ENCODE measurements at places on chromosomes 1 and 21.
A peak's percentile ranks its signal among the peaks of the same experiment; 100 is the strongest.

DNA sequence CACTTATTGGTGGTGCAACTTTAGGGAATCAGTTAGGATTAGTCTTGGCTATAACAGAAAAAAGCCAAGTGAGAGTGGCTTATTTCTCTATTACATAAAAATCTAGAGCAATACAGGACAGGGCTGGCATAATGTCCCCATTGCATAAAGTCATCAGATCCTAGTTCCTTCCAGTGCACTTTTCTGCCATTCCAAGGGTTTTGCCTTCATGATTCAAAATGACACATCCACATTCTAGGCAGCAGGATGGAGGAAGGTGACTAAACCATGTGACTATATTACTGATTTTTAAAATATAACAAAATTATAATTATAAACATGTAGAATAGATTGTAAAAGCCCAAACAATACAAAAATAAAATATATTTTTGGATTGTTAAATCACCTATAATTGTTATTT lies 18.8 kb downstream of the JUN start:
- no peaks in the 10 kb centered on the region for H3K36me3 ChIP-seq
- no peak overlapping the region for H3K27ac ChIP-seq

DNA sequence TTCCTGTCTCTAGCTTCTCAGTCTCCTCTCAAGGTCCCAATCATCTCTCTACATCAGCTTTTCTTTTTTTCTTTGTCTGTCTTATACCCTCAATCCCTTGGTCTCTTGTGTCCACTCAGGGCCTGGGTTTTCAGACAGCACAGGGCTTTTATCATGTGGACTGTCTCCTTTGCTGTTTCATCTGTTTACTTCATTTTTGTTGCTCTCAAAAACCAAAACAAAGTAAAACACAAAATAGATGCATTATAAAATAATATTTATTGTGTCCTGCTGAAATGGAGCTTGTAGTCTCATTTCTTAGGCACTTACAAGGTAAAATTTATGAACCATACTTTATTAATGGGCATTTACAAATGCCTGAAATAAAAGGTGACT lies 17.8 kb upstream of the SLAMF6 start:
- no peak for DNase-seq
- no peaks in the 10 kb centered on the region for H3K36me3 ChIP-seq
- H3K27ac ChIP-seq = peak overlapping the region; percentile 92
- H3K4me3 ChIP-seq = peak overlapping the region; percentile 38

GRCh38 chr1:204278958-204279357 lies 65.2 kb upstream of the GOLT1A start:
- peaks cover 11% of the 10 kb centered on the region for H3K27me3 ChIP-seq
- H3K4me3 ChIP-seq = no peak overlapping the region
- no peak for DNase-seq
- H3K27ac ChIP-seq = no peak overlapping the region

DNA sequence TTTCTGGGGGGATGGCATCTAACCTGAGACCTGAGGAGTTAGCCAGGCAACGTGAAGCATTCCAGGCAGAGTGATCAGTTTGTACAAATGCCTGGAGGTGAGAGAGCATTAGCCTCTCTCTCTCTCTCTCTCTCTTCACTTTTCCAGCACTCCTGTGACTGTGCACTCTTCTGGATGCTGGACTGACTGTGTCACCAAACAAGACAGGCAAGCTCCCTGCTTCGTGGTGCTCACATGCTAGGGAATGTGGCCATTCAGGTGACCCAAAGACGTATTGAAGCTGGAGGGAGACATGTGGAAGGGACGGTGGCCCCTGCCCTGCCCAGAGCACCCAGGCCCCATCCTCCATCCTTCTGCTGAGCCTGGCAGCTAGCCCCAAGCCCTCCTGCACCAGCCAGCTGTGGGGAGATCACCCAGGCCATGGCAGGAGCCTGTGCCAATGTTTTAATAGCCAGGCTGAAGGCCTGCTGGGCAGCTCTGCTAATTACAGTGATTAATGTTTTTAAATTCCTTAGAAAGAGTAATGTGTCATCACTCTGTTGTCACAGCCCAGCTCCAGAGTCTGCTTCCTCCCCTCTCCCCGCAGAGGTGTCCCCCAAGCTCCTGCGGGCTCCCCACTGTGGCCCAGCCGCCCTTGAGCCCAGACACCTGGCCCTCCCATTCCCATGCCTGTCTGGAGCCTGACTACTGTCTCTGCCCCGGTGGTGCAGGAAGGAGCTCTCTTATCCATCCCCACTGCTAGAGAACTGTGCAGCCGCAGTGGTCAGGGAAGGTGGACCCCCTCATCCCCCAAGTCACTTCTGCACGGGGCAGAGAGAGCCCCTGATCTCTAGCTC lies 48.9 kb downstream of the UBIAD1 start:
- H3K36me3 ChIP-seq = no peaks in the 10 kb centered on the region
- peaks cover 2% of the 10 kb centered on the region for H3K27me3 ChIP-seq

All from GM12878 (cell line).